ENCODE measurements at places on chromosomes 2 and 18. TPM values are rescaled to one million over a fixed set of nuclear protein-coding genes. Genes with fewer than 3 reads are reported as not detected.

The SLC9A4 gene
- total RNA-seq, result not detected

The SERPINB10 gene
- total RNA-seq, result 0.08 TPM

The C2orf80 gene
- total RNA-seq, result not detected

The TPO gene
- total RNA-seq, result 0.23 TPM

The FOXD4L1 gene
- not detected for total RNA-seq

The TFCP2L1 gene
- 16.7 TPM for total RNA-seq

The SRBD1 gene
- 13.0 TPM for total RNA-seq

The NT5C1B gene
- not detected for total RNA-seq

The EFHD1 gene
- total RNA-seq, result not detected

Data from hair follicular keratinocyte (primary cell).